ENCODE measurements at places on chromosomes 2 and 18.

DNA sequence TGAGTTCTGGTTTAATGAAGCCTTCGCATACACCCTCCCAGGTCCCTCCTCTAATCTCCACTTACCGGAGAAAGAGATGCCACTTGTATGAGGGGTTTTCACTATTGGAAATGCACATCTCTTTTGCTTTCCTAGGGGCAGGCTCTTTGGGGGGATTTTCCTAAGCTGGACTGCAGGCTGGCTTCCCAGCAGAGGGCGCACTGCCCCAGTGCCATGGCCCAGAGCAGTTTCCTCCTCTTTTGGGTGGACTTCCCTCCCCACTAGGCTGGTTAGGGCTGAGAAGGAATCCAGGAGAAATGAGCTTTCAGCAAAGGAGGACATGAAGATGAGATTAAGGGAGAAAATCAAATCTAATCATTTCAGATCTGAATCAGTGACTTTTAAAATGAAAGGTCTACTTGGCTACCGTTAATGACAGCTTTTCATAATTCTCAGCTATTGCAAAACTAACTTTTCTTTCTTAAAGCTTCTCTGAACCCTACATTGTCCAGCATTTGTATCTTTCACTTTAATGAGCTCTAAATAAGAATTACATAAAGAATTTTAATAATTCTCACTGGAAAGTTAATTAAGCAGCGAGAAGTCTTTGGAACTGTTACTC is 784.1 kb upstream of the FANCL start:
- DNase-seq: peak; percentile 3

- peak; percentile 19 for DNase-seq
These were observed 101.9 kb downstream of the USP34 start for GRCh38 chr2:61368687-61369665.

- DNase-seq: peak; percentile 69
These were observed 78.1 kb downstream of the AAK1 start for GRCh38 chr2:69565431-69565839.

DNA sequence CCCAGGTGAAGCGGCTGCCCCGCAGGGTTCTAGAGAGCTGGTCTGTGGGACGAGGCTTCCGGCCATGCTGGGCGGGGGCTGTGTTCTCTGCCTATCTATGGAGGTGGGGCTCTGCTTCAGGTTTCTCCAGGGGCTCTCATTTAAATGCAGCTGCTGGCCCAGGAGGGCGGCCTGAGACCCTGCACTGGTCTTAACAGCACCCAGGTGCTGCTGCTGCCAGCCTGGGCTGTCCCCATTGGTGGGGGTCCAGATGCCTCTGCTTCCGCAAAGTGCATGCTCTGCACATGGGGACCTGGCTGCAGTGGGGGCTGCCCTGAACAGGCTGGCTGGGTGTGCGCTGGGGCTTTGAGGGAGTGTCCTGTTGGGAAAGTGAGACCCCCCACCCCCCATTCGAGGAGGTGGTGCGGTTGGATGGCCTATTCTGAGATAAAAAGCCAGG is 29.7 kb upstream of the ALLC start:
- no peak for DNase-seq

DNA sequence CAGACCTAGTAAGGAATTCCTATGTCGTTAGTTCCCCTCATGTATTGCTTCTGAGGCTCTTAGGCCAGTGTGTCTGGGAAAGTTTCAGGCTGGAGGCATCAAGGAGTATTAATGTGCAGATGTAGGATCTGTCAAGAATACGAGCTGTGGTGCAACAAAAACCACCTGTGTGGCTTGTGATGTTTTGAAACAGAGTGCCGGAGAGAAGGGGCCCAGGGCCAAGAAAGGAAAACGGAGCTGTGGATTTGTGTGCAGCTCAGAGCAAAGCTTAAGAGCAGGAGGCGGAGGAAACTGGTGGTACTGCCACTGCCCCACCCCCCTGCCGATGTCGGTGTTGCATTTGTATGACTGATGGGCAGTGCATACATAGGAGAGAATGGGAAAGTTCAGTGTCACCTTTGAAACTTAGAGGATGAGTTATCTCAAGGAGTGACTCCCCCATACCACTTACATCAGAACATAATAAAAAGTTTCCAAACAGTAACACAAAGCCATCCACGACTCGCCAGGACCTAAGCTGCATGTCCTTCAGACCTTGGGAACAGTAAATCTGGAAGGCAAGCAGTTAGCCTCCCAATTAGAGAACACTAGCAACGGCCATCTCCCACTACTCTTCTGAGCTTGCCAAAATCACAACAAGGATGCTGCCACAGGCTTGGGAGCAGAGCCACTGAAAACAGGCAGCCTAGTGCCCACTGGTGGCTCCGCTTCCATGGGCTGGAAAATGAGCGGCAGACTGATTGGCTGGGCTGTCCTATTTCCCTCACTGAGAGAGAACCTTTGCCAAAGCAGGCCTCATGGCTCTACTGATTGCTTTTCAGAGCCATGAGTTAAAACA is 152.7 kb upstream of the NT5C1B start:
- no peak for DNase-seq

DNA sequence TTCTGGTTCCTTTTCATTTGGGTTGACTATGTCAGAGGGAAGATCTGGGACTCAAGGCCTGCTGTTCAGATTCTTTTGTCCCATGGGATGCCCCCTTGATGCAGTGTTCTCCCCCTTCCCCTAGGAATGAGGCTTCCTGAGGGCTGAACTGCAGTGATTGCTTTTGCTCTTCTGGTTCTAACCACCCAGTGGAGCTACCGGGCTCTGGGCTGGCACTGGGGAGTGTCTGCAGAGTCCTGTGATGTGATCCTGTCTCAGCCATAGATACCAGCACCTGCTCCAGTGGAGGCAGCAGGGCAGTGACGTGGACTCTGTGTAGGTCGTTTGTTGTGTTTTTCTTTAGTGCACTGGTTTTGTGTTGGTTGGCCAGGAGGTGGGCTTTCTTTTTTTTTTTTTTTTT is 32.1 kb upstream of the RHOB start:
- DNase-seq: no peak

DNA sequence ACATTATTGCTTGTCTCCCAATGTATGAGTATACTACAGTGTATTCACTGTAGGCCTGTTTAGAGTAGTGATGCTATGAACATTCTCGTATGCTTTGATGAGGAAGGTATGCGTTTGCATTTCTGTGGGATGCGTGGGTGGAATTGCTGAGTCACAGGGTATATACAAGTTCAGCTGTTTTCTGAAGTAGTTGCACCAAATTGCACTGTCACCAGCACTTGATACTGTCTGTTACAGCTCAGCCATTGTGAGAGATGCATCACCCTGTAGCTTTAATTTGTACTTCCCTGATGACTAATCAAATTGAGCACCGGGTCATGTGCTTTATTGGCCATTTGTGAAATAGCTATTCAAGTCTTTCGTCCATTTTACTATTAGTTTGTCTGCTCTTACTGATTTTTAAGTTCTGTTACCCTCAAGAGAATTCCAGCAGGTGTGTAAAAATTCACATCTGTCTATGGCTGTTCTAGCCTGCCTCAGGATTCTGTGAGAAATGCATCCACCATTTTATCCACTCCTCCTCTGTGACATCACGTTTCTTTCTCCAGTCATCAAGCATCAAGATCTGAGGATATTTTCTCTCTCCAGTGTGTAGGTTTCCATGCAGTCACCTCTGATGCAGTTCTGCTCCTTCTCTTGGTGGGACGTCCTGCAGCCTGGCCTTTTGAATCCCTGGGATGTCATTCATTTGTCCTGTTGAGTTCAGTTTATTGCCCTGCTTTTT is 72.5 kb downstream of the DGKD start:
- peak; percentile 52 for DNase-seq

- DNase-seq: no peak
These were observed 58.9 kb downstream of the FAM168B start for GRCh38 chr2:131034122-131035051.

- no peak for DNase-seq
These were observed 46.8 kb downstream of the SMC6 start for GRCh38 chr2:17706845-17707244.
